ENCODE measurements at places on chromosomes 11 and 22. TPM values are rescaled to one million over a fixed set of nuclear protein-coding genes. Genes with fewer than 3 reads are reported as not detected.

TREH gene
- not detected for total RNA-seq

PRR14L gene
- total RNA-seq, result 37.2 TPM

JHY gene
- 4.4 TPM for total RNA-seq

PKDREJ gene
- total RNA-seq, result not detected

CDCA5 gene
- total RNA-seq, result 3.7 TPM

CEP57 gene
- 17.3 TPM for total RNA-seq

ARHGAP42 gene
- total RNA-seq, result 11.9 TPM

HSPA8 gene
- total RNA-seq, result 1,857 TPM

GLYAT gene
- not detected for total RNA-seq

OR8G5 gene
- not detected for total RNA-seq

SCUBE1 gene
- 68.9 TPM for total RNA-seq

MS4A6E gene
- total RNA-seq, result not detected

TMPRSS6 gene
- total RNA-seq, result not detected

PANX2 gene
- total RNA-seq, result 1.7 TPM

RAG2 gene
- not detected for total RNA-seq

KCNQ1 gene
- 1.1 TPM for total RNA-seq

APOL5 gene
- not detected for total RNA-seq

TMEM184B gene
- total RNA-seq, result 128 TPM

SLC22A25 gene
- total RNA-seq, result not detected

MUC15 gene
- not detected for total RNA-seq

MS4A15 gene
- total RNA-seq, result not detected

EMSY gene
- 8.6 TPM for total RNA-seq

Measured in glomerular endothelial cell (primary cell).